NCI-H1092 treated with DMSO at 0.1 percent for 48 hours (cell line): ENCODE measurements at places on chromosomes 12 and 14.

- DNase-seq = no peak
Observed at GRCh38 chr12:125111403-125111802, 46.2 kb downstream of the AACS start.

GRCh38 chr12:32834122-32834521 lies 62.5 kb downstream of the PKP2 start:
- no peak for DNase-seq

- no peak for DNase-seq
Observed at GRCh38 chr12:109731231-109731731, 17.7 kb downstream of the FAM222A start.

GRCh38 chr14:32377046-32377646 lies 48.0 kb downstream of the AKAP6 start:
- DNase-seq = no peak

DNA sequence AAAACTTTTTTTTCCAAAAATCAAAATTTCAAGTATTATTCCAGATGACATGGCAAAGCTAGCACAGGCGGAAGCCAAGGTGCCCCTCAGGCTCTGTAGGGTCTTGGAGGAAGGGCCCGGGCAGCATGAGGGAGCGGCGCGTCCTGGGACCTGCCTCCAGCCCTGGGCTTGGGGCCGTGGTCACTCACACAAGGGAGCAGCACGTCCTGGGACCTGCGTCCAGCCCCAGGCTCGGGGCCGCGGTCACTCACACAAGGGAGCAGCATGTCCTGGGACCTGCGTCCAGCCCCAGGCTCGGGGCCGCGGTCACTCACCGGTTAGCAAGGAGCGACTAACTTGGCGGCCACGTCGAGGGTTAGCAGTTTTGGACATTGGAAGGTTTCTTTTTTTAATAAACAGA lies 11.9 kb upstream of the GOLGA3 start:
- no peak for DNase-seq

GRCh38 chr12:127787544-127787943 lies 479.4 kb upstream of the TMEM132C start:
- no peak for DNase-seq

- no peak for DNase-seq
Observed at GRCh38 chr12:63090716-63091115, 60.3 kb downstream of the AVPR1A start.

DNA sequence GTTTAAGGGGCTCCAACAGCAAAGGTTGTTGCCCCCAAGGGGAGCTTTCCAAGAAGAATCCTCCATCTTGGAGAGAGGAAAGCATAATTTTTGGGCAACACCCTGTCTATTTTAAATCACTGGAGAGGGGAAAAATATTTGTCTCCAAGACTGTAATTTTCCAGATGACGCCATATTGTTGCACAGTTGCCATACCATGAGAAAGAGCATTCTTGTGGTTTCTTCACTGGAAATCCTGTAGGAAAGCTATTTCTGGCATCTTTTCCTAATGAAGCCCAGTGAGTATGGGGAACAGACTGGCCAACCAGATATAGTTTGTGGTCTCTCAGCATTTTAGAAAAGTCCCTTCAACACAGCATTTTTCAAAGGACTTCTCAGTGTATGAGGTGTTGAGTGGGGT lies 88.1 kb upstream of the MANSC4 start:
- no peak for DNase-seq

- no peak for DNase-seq
Observed at GRCh38 chr12:38427442-38427841, 110.9 kb downstream of the ALG10B start.

- DNase-seq = no peak
Observed at GRCh38 chr12:114479831-114480230, 73.9 kb upstream of the TBX5 start.

DNA sequence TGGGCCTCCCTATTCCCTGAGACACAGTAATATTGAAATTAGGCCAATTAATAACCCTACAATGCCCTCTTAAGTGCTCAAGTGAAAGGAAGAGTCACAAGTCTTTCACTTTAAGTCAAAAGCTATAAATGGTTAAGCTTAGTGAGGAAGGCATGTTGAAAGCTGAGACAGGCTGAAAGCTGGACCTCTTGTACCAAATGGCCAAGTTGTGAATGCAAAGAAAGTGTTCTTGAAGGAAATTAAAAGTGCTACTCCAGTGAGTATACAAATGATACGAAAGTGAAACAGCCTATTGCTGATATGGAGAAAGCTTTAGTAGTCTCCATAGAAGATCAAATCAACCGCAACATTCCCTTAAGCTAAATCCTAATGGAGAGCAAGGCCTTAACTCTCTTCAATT lies 140.8 kb downstream of the PTCSC3 start:
- no peak for DNase-seq

GRCh38 chr14:76191297-76191696 lies 39.6 kb downstream of the GPATCH2L start:
- no peak for DNase-seq

DNA sequence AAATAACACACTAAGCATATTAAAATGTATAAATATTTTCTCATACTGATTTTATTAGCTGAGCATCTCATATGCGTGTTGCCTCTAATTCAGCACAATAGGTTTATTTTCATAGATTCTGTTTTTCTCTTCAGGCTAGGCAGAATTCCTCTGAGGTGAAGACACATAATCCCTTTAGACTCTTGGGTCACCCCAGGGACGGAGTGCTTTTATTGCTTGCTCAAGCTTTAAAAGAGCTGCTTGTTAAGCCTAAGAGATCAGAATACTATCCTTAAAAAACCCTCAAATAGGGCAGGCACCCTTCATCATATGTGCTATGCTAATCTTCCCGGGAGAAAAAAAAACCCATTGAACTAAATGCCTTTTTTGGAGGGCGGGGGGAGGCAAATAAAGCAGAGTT lies 390.1 kb downstream of the KCNH5 start:
- no peak for DNase-seq

DNA sequence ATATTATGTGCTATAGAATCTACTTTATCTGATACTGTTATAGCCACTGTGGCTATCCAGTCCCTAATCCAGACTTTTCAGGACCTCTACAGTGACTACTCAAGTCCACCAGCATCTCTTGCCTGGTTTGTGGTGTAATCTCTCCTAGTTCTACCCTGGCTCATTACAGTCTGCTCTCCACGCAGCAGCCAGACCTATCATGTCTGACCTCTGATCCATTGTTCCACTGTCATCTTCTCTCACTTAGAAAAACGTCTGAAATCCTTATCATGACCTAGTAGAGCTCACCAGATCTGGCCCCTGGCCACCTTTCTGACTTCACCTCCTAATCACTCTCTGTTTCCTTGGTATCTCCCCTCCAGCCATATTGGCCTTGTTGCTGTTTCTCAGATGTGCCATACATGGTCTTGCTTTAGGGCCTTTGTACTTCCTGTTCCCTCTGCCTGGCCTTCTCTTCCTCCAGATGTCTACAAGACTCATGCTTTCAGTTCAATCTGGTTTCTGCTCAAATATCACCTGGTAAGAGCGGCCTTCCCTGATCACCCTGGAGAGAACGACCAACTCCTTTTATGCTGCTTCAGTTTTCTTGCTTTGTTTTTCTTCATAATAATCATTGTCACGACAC lies 475.5 kb downstream of the AACS start:
- DNase-seq = no peak
